ENCODE measurements at places on chromosomes 5 and 9.
A peak's percentile ranks its signal among the peaks of the same experiment; 100 is the strongest.

DNA sequence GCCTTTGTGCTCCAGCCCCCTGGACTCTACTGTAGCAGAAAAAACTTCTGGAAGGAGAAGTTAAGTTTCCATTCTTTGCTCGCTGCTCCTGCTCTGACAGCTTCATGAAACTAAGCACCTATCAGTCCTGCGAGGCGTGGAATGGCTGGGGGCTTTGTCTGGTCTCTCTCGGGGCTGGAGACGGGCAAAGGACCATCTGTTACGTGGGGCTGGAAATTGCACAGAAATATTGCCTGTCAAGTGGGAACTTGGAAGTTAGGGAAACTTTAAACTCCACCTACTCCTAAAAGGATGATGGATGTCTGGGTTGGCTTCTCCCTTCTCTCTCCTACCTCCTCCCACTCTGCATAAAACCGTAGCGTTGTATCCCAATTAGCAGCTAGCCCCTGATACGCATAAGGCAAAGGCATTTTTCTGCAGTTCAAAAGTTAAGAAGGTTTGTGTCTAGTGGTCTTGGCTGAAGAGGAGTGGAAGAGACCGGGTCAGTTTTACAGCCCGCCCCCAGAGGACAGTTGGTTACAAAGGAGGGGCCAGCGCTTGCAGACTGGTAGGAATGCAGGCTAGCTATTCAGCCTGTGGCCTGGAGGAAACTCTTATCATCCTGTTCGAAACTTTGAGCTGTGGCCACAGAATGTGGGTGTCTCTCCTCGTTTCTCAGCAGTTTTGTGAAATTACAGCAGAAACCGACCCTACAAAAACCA lies 1.3 kb downstream of the FBXL7 start:
- no peak for DNase-seq

GRCh38 chr5:163564321-163564938 lies 59.0 kb downstream of the MAT2B start:
- DNase-seq, result peak; percentile 19

- DNase-seq, result no peak
These were observed 2.9 kb downstream of the EDIL3 start for GRCh38 chr5:84381502-84382362.

DNA sequence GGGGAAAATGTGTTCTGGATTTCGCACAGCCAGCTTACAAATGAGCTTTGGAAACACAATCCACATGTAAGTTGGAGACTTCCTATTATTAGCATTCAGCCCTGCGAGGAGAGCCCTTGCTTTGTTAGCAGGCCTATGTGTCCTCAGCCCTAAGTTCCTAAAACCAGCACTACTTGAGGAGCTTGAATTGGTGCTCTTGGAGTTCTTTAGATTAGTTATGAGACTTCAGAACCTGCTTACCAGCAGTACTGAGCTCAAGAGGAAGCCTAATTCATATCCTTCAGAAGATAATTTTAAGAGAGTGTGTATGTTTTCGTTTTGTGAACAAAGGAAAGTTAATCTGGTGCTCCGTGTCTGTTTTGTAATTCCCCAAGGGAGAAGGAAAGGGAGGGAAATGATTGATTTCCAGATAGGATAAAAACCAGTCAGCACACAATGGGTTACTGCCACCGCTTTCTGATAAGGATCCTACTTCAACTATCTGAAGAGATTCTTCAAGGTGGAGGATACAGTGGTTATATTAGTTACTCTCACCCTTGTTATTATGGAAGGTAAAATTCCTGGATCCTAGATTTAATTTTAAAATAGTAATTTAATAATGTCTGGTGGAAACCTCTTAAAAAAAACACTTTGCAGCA lies 35.2 kb downstream of the PIK3R1 start:
- no peak for DNase-seq

DNA sequence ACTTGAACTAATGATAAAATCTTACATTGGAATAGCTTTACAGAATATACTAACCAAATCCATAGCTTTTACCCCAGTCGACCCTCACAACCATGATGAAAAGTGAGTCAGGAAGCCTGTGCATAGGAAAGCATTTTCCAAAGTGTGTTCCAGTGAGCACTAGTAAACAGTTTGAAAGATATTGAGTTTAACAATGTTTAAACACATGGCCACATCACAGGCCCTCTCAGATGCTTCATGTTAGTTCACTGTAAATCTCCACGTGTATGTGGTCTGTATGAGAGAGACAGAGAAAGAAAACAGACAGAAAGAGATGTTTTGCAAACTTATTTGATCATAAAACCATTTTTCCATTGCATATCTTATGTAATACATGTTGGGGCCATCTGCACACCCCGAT lies 27.0 kb downstream of the PRUNE2 start:
- no peak for DNase-seq

DNA sequence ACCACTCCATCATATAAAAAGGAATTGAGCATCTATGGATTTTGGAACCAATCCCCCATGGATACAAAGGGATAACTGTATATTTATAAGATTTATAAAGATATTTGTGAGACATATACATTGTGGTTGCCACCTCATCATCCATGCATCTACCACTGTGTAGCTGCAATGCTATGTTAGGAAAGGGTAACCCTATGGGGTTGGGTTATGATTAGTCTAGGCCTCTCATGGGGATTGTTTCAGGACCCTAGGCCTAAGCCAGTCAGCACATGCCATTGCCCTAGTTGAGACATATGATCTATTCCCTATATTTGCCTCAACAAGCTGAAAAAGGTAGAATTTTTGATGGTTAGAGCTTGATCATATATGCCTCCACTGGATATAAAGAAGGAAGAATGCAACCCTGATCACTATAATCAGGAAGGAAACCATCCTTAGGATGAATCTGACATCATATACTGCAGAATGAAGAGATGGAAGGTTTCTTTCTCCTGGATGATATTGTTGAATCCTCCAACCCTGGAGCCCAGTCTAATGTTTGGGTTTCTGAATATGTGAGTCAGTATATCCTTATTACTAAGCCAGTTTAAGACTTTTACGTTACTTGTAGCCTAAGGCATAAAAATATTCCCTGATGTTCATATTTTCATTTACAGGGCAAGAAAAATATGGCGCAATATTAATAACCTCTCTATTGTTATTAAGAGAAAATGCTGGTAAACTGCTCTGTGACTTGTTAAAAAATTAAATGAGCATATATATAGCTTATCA lies 94.2 kb downstream of the ADAMTS19 start:
- DNase-seq, result no peak

GRCh38 chr5:115366223-115366622 lies 69.8 kb upstream of the CCDC112 start:
- DNase-seq, result no peak

- no peak for DNase-seq
These were observed 24.0 kb downstream of the OR1J1 start for GRCh38 chr9:122453677-122454135.

- no peak for DNase-seq
These were observed 122.8 kb upstream of the SLIT3 start for GRCh38 chr5:169423580-169424278.

DNA sequence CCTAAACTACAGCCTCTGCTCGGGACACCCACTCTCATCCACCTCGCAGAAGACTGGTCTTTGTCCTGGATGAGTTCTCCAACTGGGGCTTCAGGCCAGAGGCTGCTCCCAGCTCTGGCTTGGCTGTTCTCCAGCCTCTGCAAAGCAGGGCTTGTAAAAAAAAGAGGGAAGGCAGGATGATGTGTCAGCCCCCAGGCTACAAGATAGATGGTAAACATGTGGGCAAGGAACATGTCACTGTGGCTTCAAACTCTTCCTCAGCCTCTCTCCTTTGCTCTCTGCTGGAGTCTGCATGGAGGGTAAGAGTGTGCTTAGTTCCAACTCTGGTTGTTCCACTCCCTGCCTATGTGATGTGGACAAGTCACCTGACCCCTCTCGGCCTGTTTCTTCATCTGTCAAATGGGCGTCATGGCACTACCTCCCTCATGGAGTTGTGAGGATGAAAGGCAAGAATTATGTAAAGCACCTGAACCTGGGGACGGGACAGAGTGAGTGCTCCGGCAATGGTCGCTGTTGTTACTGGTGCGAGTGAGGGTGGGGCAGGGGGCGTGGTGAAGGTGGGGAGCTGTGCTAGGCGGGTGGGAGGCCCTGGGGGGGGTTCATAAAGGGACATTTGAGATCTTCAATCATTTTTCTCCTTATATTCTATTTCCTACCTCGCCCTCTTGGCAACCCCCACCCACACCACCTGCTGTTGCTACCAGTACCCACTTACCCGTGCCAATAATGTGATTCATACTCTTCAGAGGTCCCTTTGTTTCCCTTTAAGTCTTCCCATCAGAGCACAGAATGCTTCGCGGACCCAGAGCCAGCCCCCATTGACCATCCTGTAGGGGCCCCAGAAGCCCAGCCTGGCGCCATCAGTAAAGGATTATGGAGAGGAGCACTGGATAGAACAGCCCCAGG lies 6.8 kb upstream of the ZNF79 start:
- DNase-seq, result no peak

All from stimulated activated CD8-positive, alpha-beta memory T cell treated with anti-CD3 and anti-CD28 coated beads, Interleukin-15, amount 100 ng/mL, for 4 hours (primary cell).